Central memory CD4-positive, alpha-beta T cell (primary cell): ENCODE measurements at places on chromosomes 7 and 10.

GRCh38 chr7:111953611-111954010, 252.6 kb downstream of the DOCK4 start:
- no peak for DNase-seq

DNA sequence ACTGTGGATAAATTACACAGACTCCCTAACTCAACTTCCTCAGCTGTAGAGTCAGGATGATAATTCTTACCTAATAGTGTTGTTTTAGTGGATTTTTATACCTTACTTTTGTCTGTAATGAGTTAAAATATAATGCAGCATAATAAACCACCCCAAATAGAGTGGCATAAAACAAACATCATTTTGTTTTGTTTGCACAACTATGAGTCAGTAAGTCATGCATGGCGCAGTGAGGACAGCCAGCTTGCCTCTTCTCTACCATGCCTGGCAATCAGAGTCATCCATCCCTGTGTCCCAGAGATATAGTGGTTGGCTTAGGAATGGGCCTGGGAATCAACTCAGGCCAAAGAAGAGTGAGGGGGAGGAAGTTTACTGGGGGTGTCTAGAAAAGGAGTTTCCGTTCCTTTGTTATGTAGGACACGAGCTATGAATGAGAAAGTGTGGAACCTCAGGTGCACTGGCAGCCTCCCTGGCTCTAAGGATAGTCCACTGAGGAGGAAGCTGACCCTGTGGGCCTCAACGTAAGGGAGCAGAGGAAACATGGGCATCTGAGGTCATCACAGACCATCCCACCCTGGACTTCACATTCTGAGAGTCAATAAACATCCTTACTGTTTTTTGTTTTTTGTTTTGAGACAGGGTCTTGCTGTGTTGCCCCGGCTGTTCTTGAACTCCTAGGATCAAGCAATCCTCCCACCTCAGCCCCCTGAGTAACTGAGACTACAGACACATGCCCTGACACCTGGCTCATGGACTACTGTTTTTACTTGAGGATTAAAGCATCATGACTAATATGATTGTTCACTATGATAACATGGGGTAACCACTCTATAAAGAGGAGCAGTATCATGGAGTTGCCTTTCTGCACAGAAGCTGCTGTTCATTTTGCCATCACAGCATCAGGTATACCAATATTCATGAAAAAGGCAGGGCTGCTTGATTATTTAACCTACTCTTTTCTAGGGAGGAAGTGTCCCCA, 21.0 kb upstream of the GRB10 start:
- no peak for DNase-seq

GRCh38 chr7:44220358-44221112, 19.8 kb downstream of the YKT6 start:
- no peak for DNase-seq

- DNase-seq = peak; percentile 77
Measured at GRCh38 chr10:26481914-26482550, 43.9 kb downstream of the APBB1IP start.

DNA sequence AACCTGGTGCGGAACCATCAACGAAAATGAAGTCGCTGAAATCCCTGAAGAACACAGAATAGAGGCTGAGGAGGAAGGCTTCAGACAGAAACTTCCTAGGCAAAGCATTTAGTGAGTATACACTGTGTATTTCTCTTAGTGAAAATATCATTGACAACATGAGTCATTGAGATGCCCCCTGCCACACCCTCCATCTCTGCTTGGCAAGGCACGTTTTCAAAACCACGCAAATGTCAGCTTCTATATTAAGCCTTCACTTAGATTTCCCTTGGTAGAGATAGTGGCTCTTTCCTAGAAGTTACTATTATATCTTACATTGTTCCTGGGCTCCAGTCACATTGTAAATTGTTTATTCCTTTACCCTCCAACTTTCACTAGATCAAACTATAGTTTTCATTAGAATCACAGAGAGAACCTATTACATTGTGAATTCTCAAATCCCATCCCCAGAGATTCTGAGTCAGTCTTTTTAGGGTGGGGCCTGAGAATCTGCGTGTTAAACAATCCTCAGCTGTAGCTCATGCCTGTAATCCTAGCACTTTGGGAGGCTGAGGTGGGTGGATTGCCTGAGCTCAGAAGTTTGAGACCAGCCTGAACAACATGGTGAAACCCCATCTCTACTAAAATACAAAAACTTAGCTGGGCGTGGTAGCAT, 4.6 kb upstream of the SKAP2 start:
- DNase-seq = no peak

DNA sequence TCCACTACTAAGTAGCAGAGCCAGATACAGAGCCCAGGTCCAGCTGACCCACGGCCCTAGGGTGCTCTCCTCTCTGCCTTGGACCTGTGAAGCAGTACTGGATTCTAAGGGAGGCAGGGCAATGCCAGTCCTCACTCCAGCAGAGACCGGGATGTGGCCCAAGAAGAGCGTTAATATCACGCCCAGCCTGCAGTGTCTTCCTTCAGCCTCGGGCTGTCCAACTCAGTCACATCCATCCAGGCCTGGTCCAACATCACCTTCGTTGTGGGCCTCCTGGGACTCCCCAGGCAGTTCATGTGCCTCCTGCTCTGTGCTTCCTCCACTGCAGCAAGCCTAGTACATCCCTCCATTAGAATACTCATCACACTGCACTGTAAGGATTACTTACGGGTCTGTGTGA, 114.5 kb downstream of the GRID1 start:
- DNase-seq = no peak

DNA sequence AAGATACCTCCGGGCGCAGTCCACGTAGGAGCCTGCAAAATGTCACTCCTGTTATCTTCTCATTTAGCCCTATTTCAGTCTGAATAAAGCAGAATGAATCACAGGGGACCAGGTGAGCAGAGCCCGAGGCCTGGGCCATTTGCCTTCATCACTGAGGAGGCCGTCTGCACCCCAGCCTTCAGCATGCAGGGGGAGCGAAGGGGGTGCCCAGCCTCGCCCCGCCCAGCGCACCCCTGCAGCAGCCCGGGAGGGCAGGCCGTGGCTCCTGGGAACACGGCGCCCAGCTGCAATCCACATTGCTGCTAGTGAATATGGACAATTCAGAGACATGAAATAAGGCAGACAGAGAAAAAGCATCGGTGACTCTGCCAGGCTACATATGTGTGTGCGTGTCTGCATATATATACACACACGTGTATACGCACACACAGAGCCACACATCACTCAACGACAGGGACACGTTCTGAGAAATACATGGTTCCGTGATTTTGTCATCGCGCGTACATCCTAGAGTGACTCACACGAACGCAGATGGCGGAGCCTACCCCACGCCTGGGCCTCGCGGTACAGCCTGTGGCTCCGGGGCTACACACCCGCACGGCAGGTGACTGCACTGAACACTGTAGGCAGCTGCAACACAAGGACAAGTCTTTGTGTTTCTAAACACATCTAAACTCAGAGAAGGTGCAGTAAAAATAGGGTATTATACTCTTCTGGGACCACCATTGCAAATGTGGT, 15.2 kb upstream of the ELFN1 start:
- no peak for DNase-seq

GRCh38 chr10:7534480-7534852, 123.6 kb upstream of the SFMBT2 start:
- DNase-seq = no peak

DNA sequence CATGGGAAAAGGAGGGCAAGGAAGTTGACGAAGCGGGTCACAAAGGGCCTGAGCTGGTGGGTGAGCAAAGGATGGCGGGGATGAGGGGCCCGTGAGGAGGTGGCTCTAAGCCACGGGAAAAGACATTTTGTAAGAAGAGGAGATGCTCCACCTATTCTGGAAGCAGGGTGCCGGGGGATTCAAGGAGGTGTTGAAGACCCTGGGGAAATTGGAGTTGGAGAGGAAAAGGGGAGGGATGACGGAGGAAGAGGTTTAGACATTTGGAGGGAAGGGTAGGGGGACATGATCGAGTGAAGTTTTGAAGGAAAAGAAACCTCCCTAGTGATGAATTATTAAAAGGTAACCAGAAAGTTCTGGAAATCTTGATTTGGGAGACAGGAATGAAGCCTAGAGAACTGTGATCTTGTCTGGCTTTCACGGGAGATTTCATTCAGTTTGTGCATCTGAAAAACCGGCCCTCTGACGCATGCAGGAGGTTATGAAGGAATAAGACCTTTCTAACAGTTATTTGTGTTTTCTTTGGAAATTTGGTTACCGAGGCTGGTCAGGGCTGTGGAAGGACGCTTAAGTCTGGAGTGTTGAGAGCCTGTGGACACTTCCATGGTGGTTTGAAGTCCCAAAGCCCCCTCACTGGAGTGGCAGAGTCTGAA, 1.4 kb downstream of the SMO start:
- DNase-seq = no peak

- DNase-seq = no peak
Measured at GRCh38 chr7:90777465-90777864, 181.3 kb downstream of the CDK14 start.

DNA sequence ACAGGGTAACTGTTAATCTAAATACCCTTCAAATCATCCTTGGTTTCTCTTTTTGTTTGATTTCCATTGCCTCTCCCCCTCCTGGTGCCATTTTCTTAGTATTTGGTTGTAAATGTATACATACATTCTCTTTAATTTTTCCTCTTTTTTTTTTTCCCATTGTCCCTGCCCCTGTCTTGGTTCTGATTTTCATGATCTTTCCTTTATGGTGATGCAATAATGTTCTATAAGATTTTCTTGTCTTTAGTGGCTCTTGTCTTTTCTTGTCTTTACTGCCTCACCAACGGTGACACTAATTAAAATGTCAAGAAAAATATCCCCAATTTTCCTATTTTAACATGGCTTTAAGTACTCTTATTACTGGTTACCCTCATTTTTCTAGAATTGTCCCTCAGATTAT, 135.9 kb upstream of the POT1 start:
- no peak for DNase-seq

- DNase-seq = no peak
Measured at GRCh38 chr10:4663162-4663992, 162.6 kb upstream of the AKR1E2 start.

- DNase-seq = no peak
Measured at GRCh38 chr10:20256969-20257368, 440.7 kb downstream of the PLXDC2 start.

GRCh38 chr7:21778953-21779352, 166.7 kb downstream of the CDCA7L start:
- DNase-seq = no peak

- DNase-seq = no peak
Measured at GRCh38 chr7:126958367-126958766, 294.4 kb downstream of the GRM8 start.

- DNase-seq = no peak
Measured at GRCh38 chr7:81416659-81417058, 353.2 kb downstream of the HGF start.

GRCh38 chr7:32257621-32258020, 187.4 kb upstream of the PDE1C start:
- DNase-seq = no peak

DNA sequence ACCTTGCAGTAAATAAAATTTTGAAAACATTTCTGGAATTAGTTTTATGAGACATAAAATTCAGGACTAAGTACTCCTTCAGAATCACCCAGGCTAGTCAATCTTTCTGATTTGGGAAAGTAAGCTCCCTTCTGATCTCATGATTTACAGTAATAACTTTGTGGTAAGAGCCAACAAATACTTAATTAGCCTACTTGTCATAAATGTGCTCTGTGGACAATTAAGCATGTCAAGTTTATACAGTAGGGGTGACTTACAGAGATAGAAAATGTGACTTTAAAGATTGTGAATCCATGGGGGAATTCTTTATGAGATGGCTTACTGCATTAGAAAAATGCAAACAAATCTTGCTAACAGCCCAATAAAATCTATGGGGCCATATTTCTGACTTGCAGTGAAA, 616.9 kb upstream of the GHITM start:
- DNase-seq = no peak

DNA sequence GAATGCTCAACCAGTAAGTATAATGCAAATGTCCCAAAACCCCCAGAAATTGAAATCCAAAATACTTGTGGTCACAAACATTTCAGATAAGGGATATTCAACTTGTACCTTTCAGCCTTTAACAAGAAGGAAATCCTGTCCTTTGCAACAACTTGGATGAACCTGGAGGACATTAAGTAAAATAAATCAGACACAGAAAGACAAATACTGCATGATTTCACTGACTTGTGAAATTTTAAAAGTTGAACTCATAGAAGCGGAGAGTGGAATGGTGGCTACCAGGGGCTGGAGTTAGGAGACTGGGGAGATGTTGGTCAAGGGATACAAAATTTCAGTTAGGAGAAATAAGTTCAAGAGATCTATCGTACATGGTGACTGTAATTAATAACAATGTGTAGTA, 187.6 kb downstream of the DNAH11 start:
- DNase-seq = no peak

DNA sequence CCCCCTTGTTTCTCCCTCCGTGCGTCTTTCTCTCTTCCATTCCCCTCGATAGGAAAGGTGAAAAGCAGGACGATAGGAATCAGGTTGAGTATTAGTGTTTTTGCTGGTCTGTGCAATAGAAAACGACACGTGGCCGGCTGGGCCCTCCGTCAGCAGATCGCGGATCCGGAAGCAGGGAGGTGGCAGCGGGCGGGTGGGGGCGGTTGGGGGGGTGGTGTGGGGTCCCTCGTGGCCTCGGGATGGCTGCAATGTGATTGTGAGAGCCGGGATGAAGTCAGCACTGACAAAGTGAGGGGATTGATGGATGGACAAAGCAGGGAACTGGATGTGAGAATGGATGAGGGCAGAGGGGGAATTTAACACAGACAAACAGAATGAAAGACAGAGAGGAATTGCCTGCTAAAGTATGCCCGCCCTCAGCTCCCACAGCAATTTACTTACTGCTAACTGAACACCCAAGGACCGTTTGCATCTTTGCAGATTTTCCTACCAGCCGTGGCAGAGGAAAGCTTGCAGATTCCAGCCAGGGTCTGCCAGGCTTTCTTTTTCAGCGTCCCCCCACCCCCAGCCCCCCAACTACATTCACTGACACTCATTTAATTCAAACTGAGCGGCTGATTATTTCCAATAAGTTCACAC, 280.9 kb downstream of the LRMDA start:
- no peak for DNase-seq

DNA sequence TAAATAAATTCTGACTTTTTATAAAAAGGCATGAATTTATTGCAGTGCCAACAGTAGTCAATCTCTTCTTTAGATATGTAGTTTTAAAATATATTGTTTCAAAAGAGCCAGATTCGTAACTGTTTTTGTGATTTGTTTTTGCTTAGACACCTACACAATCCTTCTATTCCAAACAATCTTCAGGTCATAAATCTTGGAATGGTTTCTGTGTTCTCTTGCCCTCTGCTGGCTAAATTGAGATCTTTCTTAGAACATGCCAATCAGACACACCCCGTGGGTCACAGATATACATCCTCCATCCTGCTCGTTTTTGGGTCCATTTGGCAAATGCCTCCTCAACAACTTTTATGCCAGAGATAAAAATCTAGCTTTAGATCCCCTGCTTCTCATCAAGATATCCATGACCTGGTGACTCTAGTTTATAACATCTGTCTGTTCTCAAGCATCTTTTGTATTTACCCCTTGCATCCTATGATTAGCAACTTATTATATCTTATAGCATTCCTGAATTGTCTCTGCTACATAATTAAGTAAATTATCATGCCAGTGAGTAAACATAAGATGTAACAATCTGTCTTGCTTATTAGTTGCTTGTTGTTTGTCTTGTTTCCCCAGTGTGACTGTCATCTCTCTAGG, 35.3 kb upstream of the IFRD1 start:
- DNase-seq = no peak
